ENCODE measurements at places on chromosomes 1 and 21.
A peak's percentile ranks its signal among the peaks of the same experiment; 100 is the strongest.

GRCh38 chr1:64356636-64357256 lies 113.2 kb upstream of the CACHD1 start:
- DNase-seq: no peak

DNA sequence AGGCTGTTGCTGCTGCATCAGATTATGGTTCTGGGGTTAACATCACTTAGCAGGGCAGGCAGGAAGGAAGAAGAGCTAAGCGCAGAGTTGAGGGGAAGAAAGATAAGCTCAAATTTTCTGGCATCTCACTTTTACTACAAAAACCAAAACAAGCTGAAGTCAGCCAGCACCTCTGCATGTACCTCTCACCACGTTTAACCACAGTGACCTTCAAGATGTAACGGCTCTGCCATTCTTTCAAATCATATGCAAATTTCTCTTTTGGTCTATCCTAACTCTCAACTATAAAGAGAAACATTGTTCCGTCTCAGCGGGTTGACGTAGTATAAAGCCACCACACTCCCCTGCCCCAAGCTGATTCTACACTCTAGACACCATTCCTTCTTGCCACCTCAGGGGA lies 154.4 kb downstream of the OMA1 start:
- no peak for DNase-seq

GRCh38 chr1:241846862-241847539 lies 1.0 kb upstream of the EXO1 start:
- DNase-seq: no peak

- no peak for DNase-seq
Observed at GRCh38 chr1:230392536-230392909, 33.6 kb downstream of the PGBD5 start.

DNA sequence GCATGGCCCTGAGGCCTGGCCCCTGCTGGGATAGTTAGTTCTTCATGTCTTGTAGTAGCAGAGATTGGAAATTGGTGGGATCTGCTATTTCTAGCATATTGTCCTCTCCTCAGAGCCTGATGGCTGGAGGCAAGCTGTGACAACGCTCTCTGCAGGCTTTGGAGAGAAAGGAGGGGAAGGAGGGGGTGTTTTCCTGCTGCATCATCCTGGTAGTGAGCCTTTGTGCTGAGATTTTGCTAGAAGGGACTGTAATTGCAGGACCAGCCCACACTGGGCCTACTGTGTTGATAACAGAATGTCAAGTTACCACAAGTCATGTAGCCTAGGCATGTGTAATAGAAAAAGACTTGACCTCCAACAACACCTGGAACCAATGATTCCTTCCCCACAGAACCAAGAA lies 351.0 kb downstream of the SIPA1L2 start:
- no peak for DNase-seq

GRCh38 chr1:32886004-32886827 lies at the start of gene HPCA:
HPCA (plus strand) TSS chr1:32886491; CDS start chr1:32888899, 2,408 bp downstream.
- peak; percentile 24 for DNase-seq

- DNase-seq: no peak
Observed at GRCh38 chr1:100404821-100405220, 52.5 kb downstream of the CDC14A start.

GRCh38 chr1:72847651-72848050 lies 565.3 kb upstream of the NEGR1 start:
- no peak for DNase-seq

- peak; percentile 69 for DNase-seq
Observed at GRCh38 chr1:167936930-167937708, at the start of gene MPC2. MPC2 (minus strand) TSS chr1:167937072; CDS start chr1:167935841, 1,231 bp downstream.

- DNase-seq: peak; percentile 98
Observed at GRCh38 chr1:224245188-224245587, 62.1 kb downstream of the DEGS1 start.

DNA sequence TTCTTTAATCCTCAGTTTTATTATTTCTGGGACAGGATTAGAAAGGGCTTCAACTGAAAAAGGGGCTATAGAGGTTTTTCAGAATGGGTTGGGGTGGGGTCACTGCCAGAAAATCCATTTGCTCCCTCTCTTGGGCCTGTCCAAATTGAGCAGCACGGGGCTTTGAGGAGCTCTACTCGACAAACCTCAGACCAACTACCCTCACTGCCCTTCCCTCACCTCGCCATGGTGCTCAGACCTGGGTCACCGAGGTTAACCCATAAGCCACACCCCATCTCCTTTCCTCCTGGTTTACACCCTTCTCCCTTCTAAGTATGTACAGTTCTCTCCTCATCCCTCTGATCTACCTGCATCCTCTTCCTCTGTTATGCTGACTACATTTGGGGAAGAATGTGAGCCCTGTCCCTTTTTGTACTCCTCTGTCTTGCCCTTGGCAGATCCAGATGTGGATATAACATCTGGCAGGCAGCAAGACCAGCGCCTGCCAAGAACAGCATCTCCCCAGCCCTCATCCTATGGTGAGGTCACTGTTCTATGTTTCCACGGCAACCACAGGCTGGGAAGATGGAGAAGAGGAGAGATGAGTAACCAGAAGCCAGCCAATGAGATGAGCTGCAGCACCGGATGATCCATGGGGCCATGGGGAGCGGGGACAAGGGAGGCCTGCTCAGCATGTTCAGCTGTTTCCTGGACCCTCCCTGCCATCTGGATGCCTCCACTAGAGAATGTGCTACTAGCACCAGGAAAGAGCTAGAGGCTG lies 3.7 kb upstream of the FABP3 start:
- DNase-seq: no peak

DNA sequence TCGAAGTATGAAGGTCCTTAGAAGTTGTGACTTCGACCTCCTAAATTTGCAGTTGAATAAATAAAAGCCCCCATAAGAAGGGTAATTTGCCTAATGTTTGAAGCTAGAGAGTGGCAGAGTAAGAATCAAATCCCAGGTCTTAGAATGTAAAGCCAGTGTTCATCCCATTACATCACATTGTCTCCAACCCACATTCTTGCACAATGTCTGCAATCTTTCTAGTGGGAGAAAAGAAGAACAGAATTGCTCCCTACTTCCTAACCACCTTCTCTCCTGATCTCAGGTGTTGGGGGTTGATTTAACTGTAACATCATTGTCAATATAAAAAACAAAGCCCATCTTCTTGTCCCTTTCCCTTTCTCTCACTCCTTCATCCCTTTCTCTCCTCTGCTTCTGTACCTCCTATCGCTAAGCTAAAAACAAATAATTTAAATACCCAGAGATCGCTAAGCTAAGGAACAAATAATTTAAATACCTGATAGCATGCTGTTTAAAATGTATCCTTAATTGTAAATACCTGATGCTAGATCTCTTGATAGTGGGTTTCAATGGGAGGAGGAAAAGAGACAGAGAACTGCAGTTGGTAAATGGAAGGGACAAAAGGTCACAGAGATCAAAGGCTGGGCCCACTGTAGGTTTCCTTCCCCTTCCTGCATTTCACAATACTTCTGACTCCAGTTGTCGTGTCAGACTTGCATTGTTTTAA lies 32.1 kb upstream of the CCDC190 start:
- DNase-seq: peak; percentile 65

DNA sequence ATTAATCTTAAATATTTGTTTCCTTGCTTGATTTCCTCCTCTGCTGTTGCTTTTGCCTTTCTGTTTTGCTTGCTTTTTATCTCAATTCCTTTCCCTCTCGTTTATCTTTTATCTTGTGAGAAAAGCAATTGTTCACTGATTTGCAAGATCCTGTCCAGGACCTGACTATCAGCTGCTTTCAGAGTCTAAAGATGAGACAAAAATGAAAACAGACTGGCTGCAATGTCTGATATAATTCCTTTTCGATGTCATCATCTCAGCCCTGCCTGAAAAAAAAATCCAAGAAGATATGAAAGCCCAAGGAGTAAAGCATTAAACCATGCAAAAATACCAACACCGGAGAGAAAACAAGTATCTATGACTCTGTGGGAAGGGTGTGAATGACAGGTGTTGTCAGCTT lies 225.5 kb downstream of the PATJ start:
- no peak for DNase-seq

DNA sequence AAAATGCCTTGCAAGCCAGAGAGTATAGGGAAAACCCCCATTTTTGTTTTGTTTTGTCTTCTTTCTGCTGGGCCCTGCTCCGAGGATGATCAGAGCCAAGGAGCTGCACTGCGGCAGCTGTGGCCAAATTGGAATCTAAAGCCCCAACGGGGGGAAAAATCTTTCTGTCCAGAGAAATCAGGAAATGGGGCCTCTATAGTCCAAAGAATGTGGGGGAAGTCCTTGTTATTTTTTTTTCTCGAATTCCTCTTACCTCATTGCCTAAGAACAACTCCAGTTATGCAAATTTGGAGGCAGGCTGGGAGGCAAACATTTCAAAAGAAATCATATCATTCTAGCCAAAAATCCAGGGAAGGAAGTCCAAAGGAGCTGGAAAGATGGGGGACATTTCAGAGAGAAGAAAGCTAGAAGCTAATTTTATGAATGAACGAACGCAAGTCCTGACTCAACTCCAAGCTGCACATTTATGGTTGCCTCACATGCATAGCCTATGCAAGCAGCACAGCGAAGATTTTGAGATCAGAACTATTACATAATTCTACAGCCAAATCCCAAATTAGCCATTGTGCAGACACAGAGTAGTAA lies 263.2 kb downstream of the KCTD3 start:
- no peak for DNase-seq

- DNase-seq: peak; percentile 12
Observed at GRCh38 chr1:209076688-209077087, 506.8 kb upstream of the CAMK1G start.

DNA sequence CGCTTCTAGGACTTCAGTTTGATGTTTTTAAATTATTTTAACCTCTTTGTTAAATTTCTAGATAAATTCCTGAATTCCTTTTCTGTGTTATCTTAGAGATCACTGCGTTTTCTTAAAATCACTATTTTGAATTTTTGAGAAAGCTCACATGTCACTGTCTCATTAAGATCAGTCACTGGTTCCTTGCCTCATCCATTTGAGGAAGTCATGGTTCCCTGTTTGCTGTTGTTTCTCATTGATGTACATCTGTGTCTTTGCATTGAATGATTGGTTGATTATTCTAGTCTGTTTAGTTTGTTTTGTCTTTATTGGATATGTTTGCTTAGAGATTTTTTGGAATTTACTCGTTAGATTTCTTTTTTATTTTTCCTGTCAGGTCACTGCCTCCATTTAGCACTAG lies 50.1 kb downstream of the CRP start:
- no peak for DNase-seq

GRCh38 chr1:66372522-66373101 lies 161.3 kb upstream of the SGIP1 start:
- DNase-seq: no peak

DNA sequence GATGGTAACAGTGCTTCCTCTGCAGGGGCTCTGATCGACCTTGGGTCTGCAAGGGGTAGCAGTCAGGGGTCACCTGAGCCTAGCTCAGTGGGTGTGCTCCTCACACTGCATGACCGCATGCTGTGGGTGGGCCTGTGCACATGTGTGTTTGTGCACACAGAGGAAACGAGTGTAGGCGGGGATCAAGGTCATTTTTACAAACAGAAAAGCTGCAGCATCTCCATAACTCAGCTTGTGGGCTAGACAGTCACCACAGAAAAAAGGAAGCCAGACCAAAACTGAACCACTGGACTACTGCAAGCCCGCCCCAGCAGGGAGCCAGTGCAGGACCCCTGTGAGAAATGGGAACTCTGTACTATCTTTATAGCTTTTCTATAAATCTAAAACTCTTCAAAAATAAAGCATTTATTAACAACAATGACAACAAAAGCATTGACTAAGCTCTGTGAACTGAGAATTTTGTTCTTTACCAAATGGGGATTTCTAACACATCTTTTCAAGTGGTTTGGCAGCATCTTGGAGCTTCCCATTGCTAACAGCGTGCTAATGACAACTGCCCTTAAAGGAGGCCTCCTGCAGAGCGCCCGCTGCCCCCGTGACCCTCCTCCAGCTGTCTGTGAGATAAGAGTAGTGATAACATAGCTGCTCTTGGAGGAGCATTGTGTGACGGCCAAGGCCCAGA lies 19.9 kb upstream of the NEK2 start:
- DNase-seq: no peak

- no peak for DNase-seq
Observed at GRCh38 chr1:225891229-225891972, 2.5 kb upstream of the LEFTY1 start.

- DNase-seq: no peak
Observed at GRCh38 chr21:43322805-43323204, 104.1 kb downstream of the SIK1 start.

GRCh38 chr1:111481387-111482221 lies 7.8 kb downstream of the C1orf162 start:
- peak; percentile 43 for DNase-seq

- no peak for DNase-seq
Observed at GRCh38 chr1:38133304-38133703, 86.7 kb upstream of the POU3F1 start.

GRCh38 chr1:63108206-63108605 lies 214.2 kb upstream of the FOXD3 start:
- DNase-seq: no peak

- DNase-seq: no peak
Observed at GRCh38 chr1:228337711-228338520, 68.7 kb downstream of the TRIM11 start.

- no peak for DNase-seq
Observed at GRCh38 chr1:231929311-231929710, 302.7 kb downstream of the DISC1 start.

DNA sequence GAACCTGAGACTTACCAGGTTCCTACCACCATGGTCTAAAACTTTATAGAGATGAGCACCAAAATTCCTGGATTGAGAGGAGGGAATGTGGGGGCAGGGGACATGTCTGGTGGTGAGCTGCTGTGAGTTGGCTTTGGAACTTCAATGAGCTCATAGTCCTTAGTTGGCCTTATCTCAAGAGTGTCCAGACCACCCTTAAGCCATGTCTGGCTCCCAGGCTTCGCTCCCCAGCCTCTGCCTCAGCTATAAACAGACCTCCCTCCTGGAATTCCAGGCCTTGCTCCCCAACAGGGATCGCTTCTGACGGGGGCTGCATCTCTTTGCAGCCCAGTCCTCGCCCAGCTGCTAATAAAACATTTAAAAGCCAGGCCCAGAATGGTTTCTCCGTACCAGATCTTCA lies 19.5 kb downstream of the ATF3 start:
- no peak for DNase-seq

DNA sequence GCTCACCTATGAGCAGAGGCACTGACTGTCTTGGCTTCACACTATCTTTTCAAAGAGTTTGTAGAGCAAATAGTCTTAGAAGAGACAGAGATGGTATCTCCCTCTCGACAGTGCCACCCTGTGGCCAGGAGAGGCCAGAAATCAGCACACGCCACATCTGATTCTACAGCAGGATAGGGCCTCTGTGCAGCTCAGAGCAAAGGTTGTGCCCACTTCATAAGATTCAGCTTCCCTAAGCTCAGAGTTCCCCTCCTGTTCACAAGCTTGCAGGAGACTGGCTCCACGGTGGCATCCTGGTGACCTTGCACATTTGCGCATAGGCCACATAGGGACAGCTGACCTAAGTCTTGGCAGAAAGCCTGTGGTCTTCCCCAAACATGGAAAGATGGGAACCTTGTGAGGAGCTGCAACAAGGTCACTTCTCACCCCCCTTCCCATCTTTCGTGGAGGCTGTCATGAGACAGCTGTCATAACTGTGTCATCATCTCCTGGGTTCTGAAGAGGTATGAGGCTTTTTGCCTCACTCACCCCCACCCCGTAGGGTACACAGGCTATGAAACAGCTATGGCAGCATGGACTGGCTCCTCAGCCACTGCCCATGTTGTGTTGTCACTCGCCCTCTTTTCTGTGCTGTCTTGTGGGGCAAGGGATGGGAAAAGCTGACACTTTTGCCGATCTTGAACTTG lies 3.0 kb downstream of the ITLN2 start:
- peak; percentile 52 for DNase-seq

Data from dermis microvascular lymphatic vessel endothelial cell (primary cell).